NCI-H2081 (cell line): ENCODE measurements at places on chromosomes 13 and 19.

DNA sequence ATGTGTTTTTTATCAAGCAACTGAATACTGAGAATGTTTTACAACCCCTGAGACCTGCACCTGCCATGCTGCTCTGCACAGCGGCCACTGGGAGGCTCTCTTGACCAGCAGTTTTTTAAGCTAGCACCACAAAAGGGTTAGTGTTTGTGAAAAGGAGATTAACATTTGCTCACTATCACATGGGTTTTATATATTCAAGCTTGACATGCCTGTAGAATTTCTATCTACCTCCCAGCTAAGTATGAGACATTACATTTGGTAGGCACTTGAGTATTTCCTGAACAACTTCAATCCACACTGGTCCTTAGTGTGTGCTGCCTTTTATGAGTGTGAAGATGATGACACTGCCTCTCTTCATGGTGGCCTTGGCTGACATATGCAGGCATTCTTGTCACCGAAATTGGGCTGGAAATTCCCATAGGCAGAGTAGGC is 1238.9 kb downstream of the UQCRFS1 start:
- DNase-seq, result no peak

GRCh38 chr19:5083547-5083965 is 114.6 kb downstream of the KDM4B start:
- DNase-seq, result no peak

DNA sequence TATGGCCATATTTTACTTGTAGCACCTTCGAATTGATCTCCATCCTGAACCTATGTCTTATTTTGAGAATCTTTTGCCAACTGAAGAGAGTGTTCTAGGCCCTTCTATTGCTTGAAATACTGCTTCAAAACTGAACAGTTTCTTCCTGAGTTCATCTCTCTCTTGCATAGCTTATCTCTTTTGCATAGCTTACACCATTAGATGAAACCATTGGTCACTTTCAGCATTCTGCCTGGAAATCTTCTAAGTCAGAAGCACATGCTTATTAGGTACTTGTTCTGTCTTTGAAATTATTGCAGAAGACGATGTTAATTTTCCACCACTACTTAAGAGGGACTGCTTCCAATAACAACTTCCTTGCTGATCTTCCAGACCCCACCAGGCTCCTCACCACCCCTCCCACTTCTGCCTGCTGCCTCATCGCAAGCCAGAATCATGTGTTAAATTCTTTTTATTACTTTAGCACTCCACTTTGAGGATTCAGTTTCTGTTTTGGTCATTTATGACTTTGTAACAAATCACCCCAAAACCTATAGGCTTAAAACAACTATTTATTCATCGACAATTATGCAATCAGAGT is 122.4 kb upstream of the MAB21L1 start:
- DNase-seq, result no peak

DNA sequence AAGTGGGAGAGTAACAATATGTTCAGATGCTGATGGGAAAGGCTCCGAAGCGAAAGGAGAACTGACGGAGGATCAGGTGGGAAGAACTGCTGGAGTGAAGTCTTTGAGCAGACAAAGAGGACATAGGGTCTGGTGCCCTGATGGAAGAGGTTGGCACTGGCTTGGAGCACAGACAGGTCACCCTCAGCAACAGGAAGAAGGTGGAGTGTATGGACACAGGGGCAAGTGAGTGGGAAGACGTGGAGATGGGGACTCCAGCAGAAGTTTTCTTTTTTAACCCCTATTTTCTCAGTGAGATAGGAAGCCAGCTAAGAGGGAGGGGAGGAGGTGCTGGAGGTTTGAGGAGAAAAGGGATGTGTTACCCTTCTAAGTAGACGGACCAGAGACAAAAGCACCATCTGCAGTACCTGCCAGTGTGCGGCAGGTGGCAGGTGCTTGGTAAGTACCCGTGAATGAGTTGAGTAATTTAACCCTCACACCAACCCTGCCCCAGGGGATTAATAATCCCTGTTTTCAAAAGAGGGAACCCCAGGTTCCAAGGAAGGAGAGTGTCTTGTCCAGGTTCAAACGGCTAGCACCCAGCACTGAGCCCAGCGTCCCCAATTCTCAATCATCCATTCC is 11.2 kb downstream of the HAS1 start:
- no peak for DNase-seq

DNA sequence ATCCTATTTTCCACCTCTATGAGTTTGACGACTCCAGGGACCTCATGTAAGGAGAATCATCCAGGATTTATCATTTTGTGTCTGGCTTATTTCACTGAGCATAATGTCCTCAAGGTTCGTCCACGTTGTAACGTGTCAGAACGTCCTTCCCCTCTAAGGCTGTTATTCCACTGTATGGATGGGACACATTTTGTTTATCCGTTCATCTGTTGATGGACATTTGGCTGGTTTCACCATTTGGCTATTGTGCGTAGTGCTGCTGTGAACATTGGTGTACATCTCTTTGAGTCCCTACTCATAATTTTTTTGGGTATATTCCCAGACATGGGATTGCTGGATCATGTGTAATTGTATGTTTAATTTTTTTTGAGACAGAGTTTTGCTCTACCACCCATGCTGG is 21.5 kb downstream of the CRTC1 start:
- no peak for DNase-seq

GRCh38 chr13:72259528-72259927 is 392.5 kb upstream of the DACH1 start:
- no peak for DNase-seq

DNA sequence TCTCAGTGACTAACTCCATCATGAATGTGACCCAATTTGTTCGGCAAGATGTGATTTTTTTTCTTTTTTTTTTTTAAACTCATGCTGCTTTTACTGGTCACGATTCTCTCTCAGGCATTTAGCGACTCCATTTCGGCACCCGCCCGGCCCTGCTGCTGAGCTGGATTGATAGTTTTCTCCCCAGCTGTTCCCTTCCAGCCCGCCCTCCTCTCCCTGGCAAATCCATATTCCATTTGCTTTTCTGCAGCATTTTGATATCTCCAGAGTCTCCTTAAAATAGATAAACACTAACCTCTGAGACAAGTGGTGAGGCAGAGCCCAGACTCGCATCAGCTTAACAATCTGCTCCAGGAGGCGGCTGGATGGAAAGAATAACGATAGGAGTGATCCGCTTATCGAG is 55.5 kb upstream of the KATNAL1 start:
- DNase-seq, result no peak

DNA sequence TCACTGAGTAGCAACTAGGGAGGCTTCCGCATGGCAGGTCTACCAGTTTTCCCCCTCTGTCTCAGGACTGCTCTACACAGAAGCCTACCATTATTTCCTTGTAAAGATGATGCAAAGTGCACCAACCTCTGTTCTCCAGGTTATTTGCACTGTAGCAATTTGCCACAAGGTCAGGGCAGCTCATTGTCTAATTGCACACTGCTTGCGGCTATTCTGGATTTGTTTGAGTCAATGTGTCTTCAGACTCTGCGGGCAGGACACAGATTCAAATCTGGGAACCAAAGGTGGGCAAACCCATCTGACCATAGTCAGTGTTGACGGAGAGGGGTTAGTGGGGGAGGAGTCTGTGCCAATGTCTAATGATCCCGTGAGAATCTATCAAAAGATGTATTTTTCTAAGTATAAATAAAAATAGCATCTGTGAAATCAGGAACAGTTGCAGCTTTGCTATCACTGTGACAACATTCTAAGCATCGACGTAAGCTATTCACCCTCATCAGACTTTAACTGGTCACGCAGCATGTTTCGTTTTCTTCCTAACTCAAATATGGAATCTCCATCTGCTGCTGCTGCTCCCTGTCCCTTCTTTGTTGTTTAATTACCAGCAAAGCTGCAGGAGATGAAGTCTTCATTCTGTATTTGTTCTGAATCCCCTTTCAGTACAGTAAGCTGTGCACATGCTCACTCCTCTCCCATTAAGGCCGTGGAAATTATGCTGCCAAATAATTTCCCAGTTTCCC is 26.4 kb downstream of the CYSLTR2 start:
- no peak for DNase-seq

DNA sequence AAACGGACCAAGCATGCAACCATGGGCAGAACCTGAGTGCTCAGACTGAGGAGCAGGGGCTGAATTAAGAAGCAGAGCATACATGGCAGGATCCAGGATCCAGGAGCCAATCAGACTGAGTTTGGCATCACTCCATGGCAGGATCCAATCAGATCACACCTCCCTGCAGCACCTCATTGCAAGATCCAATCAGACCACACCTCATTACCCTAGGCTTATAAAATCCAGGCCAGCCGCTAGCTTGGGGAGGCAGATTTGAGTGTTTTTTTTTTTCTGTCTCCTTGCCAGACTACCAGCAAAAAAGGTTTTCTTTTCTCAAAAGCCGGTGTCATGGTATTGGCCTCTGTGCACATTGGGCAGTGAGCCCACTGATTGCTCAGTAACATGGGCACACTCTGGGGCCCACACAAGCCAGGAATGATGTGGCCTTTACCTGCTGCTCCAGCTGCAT is 127.9 kb upstream of the GJB6 start:
- no peak for DNase-seq

DNA sequence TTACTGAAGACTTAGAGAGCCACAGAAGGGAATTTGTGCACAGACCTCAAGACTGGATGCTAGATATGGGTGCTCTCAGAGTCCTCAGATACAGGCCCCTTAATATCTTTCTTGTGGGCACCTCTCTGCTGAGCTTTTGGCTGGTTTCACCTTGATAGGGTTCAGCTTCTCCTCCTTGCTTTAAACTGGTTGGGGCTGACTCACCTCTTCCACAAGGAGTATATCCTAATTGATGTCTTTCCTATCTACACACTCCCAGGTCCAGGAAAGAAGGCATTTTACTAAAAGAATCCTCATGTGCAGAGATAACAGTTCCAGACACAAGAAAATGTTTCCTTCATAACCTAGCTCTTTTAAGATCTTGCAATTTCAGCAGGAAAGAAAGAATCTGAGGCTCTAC is 284.4 kb downstream of the NDFIP2 start:
- DNase-seq, result no peak

DNA sequence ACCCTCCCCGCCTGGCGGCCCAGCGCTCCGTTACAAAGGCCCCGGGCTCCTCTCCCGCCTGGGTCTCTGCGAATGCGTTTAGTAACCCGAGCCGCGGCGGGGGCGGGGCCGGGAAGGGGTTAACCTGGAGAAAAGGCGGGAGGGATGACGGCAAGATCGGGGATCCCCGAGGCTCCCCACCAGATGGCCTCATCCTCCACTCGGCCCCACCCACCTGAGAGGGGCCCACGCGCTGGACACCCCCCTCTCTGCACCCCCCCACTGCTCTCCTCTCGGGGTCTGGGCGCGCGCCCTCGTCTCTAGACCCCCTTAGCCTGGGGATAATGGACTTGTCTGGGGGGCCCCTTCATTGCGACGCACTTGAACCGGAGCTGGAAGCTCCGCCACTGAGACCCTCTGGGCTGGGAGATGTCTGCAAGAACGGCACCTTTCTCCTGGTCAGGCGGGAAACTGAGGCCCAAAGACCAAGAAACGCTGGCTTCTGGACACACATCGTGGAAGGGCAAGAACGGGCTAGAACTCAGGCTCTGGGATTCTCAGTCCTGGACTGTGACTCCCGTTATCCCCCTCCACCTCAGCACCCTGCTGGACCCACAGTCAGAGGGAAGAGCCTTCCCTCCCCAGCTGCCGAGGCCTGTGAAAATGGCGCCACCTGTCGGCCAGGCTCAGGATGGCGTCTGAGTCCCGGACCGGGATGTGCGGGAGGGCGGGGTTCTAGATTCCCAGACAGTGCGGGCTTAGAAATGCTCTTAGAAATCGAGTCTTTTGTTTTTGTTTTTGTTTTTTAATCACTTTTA is 2.9 kb upstream of the LTBP4 start:
- DNase-seq, result peak; percentile 71

GRCh38 chr13:50208826-50209335 is 193.6 kb downstream of the KCNRG start:
- no peak for DNase-seq
